Neural progenitor cell (in vitro differentiated cells): ENCODE measurements at places on chromosomes 4 and X. TPM values are rescaled to one million over a fixed set of nuclear protein-coding genes. Genes with fewer than 3 reads are reported as not detected.

DNA sequence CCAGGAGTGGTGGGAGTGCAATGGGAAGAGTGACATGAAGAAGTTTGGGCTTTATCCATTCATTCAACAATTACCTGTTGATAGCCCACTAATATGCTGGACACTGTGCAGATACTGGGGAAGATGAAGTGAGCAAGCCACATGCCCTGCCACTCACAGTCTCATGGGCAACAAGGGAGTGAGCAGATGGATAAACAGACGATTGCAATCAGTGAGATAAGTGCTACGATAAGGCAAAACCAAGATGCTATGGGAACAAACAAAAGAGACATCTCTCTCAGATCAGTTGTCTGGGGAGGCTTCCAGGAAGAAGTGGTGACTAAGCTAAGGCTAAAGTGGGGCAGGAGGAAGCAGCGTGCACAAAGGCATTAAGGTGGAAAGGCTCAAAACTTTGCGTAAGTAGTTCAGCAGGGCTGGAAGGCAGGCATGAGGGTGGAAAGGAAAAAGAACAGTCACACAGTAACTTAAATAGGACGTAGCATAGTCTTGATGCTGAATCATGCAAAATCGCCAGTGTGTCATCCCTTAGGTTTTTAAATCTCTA lies 31.7 kb downstream of the GAB3 start:
- H3K4me3 ChIP-seq = no peak overlapping the region
- H3K4me1 ChIP-seq = no peaks in the 10 kb centered on the region

- H3K27ac ChIP-seq = no peak overlapping the region
- no peaks in the 10 kb centered on the region for H3K36me3 ChIP-seq
- no peak overlapping the region for H3K4me3 ChIP-seq
- no peak for DNase-seq
- H3K4me1 ChIP-seq = peaks cover 18% of the 10 kb centered on the region
- no peaks in the 10 kb centered on the region for H3K27me3 ChIP-seq
These were observed 50.3 kb downstream of the HTRA3 start for GRCh38 chr4:8319731-8320385.

DNA sequence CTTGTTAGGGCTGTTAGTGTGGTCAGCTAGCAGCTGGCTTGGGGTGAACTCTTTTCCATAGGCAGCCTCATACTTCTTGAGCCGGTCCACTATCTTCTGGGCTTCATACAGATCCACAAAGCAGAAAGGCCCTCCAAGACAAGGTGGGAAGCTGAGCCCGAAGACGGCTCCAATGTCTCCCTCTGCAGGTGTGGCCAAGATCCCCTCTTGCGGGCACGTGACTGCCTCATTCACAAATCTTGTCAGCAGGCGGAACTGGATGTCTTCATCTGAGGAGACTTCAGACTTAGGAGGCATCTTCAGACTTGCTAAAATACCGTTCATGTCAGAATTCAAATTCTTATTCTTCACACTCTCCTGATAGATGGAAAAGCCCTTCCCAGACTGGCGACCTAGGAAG lies 25.3 kb downstream of the CPE start:
- no peak overlapping the region for H3K4me3 ChIP-seq
- H3K36me3 ChIP-seq = no peaks in the 10 kb centered on the region
- H3K27me3 ChIP-seq = no peaks in the 10 kb centered on the region
- no peak for DNase-seq
- H3K4me1 ChIP-seq = no peaks in the 10 kb centered on the region

DNA sequence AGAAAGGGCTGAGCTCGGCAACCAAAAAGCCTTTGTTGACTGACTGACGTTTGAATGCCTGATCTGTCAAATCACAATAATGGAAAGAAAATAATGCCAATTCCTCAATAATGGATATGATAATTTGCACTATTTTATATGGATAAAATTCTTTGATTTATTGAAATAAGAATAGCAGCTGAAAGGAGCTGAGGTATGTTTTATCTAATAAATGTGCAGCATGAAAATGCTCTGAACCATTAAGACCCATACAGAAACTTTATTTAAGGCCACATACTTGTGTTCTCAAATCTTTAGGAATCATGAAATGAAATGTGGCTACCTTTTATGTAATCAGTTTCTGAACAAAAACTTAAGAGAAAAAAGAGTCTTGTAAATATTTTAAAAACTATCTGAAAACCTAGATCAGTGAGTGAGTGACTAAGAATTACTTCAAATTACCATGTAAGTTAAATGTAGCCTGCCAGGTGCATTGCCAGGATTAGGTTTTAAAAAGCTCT lies 69.8 kb downstream of the TMA16 start:
- H3K27ac ChIP-seq = no peak overlapping the region
- H3K4me3 ChIP-seq = no peak overlapping the region
- H3K4me1 ChIP-seq = peaks cover 22% of the 10 kb centered on the region
- H3K27me3 ChIP-seq = no peaks in the 10 kb centered on the region
- no peak for DNase-seq

DNA sequence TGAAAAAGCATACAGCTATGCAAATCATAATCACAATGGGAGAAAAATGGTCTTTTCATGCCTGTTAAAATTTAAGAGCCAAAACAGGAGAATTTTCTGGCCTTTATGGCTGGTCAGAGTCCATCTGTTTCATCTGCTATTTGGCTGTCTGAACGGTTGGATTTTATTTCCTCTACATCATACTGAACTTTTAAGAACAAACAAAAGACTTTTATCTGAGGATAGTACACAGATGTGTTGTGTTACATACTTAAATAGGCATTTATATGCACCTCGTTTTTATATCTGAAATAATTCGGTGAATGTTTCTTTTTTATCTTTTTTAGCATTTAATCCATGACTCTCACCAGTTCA lies 18.0 kb upstream of the WWC2 start:
- H3K27ac ChIP-seq = no peak overlapping the region
- peaks cover 4% of the 10 kb centered on the region for H3K4me1 ChIP-seq
- DNase-seq = no peak
- H3K4me3 ChIP-seq = no peak overlapping the region
- H3K36me3 ChIP-seq = no peaks in the 10 kb centered on the region

- H3K36me3 ChIP-seq = no peaks in the 10 kb centered on the region
- no peak overlapping the region for H3K27ac ChIP-seq
- peaks cover 40% of the 10 kb centered on the region for H3K4me1 ChIP-seq
- DNase-seq = no peak
- no peaks in the 10 kb centered on the region for H3K27me3 ChIP-seq
These were observed 142.0 kb downstream of the AFF1 start for GRCh38 chr4:87076690-87077358.

The SHISA3 gene
- total RNA-seq = 0.09 TPM in 1 of 2 replicates, not detected in the other

The UGT2B7 gene
- total RNA-seq = not detected in 2 replicates

The DAPP1 gene
- not detected in 2 replicates for total RNA-seq
